Activated T-helper 1 cell treated with Interleukin-2 at 50 U/mL for 16 hours (primary cell): ENCODE measurements at places on chromosomes 6 and 20.

DNA sequence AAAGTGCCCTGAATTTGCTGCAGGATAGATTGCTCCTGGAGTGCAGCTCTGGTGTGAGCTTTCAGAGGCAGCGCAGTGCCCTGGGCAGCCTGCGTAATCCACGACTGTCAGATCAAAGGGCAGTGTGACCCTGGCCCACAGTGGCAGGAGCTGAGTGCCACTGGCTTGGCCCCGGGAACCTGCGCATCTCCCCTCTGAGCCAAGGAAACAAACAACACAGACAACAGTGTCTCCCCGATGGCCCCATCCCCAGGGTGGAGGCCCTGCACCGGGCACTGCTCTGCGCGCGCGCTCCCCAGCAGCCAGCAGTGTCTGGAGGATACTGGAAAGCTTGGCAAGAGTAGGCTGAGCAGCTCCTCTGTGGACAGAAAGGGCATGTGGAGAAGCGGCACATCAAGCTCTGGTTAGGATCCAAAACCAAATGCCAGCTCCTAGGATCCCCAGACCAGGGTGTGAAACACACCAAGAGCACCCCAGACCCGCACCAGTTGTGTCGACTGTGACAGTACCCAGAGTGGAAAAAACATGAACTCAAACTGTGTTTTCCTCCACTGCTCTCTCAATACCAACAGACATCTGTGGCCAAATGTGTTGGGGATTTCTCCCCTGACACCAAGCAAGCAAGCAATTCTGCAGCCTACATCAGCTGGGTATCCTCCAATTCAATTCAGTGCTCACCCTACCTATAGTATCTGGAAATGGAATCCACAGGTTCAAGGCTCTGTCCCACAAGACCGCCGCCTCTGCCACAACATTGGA is 26.7 kb downstream of the RBCK1 start:
- no peak for DNase-seq

DNA sequence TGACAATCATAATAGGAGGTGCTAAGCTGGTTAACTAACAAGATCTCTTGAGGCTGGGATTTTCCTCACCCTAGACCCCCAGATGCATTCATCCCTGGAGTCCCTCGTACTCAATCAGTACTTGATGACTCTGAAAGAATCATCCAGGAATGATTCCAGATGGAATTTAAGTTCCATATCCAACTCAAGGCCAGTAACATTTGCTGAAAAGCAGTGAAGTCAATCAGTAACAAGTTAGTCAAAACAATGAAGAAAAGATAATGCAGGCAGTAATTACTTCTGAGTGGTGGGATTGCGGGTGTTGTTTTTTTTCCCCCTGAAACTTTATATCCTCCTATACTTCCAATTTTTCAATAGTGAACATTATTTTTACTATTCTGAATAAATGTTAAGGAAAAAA is 18.6 kb downstream of the GMDS start:
- DNase-seq, result no peak

DNA sequence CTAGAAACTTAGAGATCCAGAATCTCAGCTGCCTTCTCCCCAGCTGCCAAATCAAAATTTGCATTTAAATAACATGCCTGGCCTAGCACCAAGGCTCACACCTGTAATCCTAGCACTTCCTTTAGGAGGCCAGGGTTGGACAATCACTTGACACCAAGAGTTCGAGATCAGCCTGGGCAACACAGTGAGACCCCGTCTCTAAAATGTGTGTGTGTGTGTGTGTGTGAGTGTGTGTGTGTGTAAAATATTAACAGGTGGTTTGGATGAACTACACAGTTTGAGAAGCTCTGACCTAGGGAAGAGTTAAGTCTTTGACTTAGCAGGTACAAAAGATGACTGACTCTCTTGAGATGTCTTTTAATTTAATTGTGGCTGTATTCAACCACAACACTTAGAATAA is 20.2 kb upstream of the CD2AP start:
- no peak for DNase-seq

GRCh38 chr20:54219751-54220426 is 12.0 kb downstream of the PFDN4 start:
- DNase-seq, result no peak

DNA sequence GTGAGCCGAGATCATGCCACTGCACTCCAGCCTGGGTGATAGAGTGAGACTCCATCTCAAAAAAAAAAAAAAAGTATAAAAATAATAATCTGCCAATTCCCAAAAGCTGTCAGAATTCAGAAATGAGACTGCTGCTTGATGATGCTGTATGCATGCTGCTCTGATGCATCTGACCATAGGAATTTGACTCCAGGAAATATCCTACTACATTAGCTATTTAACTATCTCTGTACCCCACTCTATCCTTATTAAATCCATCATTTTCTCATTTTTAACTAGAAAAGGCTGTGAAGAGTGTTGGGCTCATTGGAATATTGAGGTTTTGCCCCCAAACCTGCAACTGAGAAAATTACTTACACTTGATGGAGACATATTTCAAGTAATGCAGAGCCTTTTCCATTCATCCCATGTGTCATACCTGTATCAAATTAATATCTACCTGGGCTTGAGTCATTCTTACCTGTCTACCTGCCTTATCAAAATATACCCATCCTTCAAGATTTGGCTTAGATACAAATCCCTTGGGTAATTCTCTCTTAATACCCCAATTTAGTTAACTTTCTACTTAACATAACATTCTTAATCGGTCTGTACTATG is 135.2 kb upstream of the PREP start:
- DNase-seq, result no peak

DNA sequence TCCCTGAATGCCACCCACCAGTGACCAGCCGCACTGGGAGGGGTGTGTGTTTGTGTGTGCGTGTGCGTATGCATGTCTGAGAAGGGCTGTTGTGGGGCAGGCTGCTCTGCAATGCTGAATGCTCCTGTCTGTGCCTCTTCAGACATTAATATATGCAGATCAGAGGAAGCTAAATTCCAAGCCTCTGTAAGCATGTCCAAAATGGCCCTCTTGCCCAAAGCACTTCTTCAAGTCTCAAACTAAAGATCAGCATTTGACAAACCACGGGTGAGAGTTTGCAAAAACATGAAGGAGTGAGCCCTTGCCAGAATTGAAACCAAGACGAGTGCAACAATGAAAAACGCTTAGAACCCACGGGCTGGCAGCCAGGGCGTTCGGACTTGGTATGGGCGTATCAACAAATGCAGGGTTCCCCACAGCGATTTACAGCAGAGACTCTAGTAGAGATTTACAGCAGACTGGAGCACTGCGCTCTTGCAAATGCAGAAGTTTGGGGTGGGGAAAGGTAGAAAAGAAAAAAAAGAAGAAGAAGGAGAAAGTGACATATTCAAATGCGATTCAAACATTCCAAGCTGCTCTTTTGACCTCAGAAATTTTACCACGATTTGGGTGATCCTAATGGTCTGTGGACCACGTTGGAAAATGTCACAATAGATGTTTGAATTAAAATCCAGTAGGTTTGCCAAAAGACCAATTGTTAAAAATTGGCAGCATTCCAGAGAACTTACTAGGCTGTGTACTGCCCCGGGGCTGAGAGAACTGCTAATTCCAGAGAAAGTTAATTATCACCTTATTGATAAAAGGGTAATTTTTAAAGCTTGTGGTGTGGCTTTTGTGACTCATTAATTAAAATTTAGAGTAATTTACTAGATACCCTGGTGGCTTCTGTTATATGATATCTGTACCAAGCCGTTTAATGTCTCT is 3.5 kb downstream of the SCML4 start:
- DNase-seq, result no peak

DNA sequence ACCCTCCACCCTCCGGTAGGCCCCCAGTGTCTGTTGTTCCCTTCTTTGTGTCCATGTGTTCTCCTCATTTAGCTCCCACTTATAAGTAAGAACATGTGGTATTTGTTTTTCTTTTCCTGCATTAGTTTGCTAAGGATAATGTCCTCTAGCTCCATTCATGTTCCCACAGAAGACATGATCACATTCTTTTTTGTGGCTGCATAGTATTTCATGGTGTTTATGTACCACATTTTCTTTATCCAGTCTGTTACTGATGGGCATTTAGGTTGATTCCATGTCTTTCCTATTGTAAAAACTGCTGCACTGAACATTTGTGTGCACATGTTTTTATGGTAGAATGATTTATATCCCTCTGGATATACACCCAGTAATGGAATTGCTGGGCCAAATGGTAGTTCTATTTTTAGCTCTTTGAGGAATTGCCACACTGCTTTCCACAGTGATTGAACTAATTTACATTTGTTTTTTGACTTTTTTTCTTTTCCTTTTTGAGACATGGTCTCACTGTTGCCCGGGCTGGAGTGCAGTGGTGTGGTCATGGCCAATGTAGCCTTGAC is 4.5 kb downstream of the KPNA5 start:
- no peak for DNase-seq

- no peak for DNase-seq
Observed at GRCh38 chr6:159871906-159872305, 18.9 kb upstream of the MAS1 start.

- no peak for DNase-seq
Observed at GRCh38 chr6:63525186-63525878, 46.9 kb upstream of the LOC128125822 start.

GRCh38 chr20:37822141-37822601 is 80.8 kb upstream of the VSTM2L start:
- no peak for DNase-seq

- DNase-seq, result no peak
Observed at GRCh38 chr6:142537612-142538478, 236.0 kb downstream of the ADGRG6 start.

- no peak for DNase-seq
Observed at GRCh38 chr6:75746221-75746620, 2.8 kb upstream of the MYO6 start.

GRCh38 chr6:125942672-125943527 is 13.7 kb upstream of the HINT3 start:
- DNase-seq, result no peak

DNA sequence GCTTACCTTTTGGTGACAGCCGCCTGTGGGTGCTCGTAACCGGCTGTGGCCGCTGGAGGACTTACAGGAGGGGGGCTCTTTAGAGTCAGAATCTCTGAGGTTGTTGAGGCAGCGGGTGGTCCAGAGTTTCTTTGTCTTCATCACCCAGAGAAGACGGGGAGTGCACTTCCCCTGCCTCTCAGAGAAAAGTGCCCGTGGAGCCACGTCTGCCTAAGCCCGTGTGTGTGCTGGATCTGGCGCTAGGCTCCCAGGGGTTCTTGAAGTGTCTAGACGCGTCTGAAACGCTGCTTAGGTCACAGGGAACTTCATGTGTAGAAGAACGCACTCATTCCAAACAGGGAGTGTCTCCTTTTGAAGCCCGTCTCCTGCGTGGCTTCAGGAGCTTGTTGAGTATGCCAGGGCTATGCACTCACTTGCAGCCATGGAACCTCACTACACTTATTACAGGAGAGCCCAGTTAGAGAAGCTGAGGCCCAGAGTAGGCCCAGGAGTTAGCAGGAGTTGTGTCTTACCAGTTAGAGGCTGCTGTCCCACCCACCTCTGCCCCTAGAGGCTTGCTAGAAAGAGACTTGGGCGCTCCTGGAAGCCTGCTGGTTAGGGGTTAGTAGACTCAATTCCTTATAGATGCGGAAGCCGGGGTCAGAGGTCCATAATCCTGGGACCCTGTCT is 1.3 kb downstream of the LSM14B start:
- DNase-seq, result no peak

- DNase-seq, result no peak
Observed at GRCh38 chr6:13068586-13069210, 259.6 kb downstream of the TBC1D7 start.

DNA sequence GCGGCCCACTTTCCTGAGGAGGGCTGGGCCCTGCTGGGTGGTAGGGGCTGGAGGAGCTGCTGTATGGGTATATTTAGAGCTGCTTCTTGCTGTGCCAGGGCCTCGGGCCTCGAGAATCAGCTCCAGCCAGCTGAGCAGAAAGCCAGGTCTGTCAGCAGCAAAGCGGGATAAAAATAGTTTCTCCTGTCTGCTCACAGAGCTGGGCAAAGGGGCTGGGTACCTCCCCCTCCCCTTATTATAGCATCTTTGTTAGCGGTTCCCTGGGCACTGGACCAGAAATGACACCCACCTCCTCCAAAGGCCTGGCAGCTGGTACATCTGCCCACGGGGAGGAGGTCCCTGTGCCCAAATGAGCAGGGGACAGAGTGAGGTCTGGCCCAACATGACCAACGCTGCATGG is 6.0 kb downstream of the SCRT2 start:
- no peak for DNase-seq

DNA sequence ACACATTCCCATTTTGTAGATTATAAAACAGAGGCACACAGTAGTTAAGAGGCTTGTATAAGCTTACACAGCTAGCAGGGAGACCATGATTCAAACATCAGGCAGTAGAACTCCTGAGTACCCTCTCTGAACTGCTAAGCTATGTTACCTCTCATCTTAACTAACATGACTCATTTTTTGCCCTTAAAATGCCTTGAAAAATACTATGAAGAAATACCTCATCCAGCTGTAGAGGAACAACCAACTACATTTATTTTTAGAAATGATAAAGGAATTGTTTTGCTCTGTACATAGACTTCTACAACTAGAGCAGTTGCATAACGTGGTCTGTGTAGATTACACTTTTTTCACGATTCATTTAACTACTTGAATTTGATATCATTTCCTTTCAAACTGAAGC is 102.1 kb downstream of the FLRT3 start:
- DNase-seq, result no peak

DNA sequence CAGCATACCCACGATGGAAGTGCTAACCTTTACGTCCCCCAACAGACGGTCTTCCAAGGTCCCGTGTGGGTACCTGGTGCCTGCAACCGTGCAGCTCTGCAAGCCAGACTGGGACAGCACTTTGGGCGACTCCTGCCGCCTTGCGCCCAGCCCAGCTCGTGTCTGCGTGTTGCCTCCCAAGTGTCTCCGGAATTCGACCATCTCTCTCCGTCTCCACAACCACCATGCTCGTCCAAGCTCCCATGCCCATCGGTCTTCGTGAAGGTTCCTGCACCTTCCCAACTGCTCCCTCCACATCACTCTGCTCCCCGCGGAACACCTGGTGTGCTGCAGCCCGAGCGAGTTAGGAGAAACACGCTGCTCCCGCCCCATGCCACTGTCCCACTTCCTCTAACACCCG is 173.2 kb upstream of the AFDN start:
- DNase-seq, result no peak

DNA sequence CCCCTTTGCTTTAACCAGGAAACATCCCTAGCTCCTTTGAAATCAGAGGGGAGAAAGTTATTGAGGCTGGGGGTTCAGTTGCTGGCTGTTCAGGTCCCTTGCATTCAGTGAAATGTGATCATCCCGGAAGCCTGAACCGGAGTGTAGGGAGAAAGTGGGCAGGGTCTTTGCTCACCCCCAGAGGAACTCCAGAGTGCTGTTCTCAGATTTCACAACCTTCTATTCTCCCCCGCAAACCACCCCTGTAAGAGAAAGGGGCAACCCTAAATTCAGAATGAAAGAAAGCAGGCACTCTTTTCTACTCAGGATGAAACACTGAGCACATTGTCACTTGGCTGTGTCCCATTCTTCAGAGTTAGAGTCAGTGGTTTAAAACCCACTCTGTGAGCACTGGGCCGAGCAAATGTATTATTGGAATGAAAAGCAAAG is 139.8 kb downstream of the KHDC1L start:
- no peak for DNase-seq

DNA sequence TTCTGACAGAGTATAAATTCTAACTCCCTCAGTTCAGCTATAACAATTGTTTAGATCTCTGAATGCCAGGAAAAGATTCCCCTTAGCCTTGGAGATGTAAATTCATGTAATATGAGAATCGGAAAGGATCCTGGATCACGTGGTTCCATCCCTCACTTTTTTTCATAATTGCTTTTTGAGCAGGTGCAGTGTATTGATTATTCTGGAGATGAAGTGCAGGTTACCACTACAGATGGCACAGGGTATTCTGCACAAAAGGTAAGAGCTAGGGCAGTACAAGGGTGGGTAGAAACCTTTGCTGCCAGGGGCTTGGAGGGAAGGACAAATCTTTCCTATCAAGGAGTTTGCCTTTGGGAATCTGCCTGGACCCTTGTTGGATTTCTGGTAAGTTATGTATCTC is 52.7 kb downstream of the KDM1B start:
- DNase-seq, result no peak
